Choroid plexus epithelial cell (primary cell): ENCODE measurements at places on chromosomes 16 and 17.

GRCh38 chr16:20894388-20894787 lies 5.8 kb downstream of the DCUN1D3 start:
- DNase-seq: no peak

GRCh38 chr16:61900482-61900881 lies 135.8 kb downstream of the CDH8 start:
- DNase-seq: peak; percentile 67

GRCh38 chr17:19833914-19834313 lies 33.8 kb downstream of the ULK2 start:
- DNase-seq: no peak

- peak; percentile 91 for DNase-seq
Observed at GRCh38 chr16:86306811-86307513, 203.4 kb upstream of the FOXF1 start.

GRCh38 chr17:74520016-74520434 lies 11.2 kb downstream of the CD300LB start:
- no peak for DNase-seq

- DNase-seq: peak; percentile 70
Observed at GRCh38 chr17:39553341-39553945, 54.3 kb downstream of the NEUROD2 start.

DNA sequence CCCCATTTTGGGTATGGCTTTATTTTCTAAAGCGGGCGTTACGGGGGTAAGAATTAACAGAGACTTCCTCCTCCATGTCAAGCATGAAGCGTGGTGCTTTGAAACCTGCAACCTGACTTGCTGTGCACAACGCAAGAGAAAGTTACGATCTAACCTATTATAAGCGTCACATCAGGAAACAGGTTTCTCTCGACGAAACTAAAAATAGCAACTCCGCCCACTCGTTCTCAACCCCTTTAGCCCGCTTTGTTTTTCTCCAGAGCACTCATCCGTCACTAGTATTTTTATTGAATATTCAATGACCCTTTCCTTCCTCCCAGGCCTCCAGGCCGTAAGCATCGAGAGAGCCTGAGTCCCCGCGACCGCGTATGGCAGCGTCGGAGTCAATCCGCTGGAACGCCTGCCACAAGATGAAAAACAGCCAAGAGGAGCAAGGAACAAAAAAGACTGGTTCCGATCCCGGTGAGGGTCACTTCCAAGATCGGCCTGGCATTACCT lies 555 bp downstream of the NUP88 start:
- DNase-seq: peak; percentile 56

DNA sequence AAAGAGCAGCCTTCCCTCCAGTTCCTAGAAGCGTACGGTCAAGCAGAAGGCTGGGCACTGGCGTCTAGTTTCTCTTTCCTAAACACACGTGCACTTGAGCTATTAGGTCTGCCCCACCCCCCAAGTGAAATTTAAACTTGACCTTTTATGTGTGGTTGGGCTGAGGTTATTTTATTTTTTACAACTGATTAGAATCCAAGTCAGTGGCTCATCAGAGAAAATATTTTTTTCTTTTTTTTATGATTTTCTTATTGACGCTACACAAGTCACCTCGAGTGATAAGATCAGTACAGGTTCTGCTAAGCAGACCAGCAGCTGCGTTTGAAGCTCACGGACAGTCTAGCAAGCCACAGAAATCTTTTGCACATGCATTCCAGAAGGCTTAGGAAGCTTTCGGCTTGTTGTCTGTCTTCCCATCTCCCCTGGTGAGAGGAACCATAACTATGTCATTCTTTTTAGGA lies 95.1 kb downstream of the ZFHX3 start:
- peak; percentile 94 for DNase-seq
